ENCODE measurements at places on chromosomes 2 and 18. TPM values are rescaled to one million over a fixed set of nuclear protein-coding genes. Genes with fewer than 3 reads are reported as not detected.

Gene CYS1
- 245 TPM for total RNA-seq

Gene KRCC1
- 23.6 TPM for total RNA-seq

Gene IL1RL1
- total RNA-seq = 32.3 TPM

Gene GPR17
- 0.50 TPM for total RNA-seq

- no peaks in the 10 kb centered on the region for H3K4me1 ChIP-seq
- no peak overlapping the region for H3K4me3 ChIP-seq
- no peaks in the 10 kb centered on the region for H3K36me3 ChIP-seq
- no peak overlapping the region for H3K27ac ChIP-seq
- no peak for DNase-seq
Observed at GRCh38 chr2:112242384-112242783, 12.5 kb downstream of the ZC3H8 start.

DNA sequence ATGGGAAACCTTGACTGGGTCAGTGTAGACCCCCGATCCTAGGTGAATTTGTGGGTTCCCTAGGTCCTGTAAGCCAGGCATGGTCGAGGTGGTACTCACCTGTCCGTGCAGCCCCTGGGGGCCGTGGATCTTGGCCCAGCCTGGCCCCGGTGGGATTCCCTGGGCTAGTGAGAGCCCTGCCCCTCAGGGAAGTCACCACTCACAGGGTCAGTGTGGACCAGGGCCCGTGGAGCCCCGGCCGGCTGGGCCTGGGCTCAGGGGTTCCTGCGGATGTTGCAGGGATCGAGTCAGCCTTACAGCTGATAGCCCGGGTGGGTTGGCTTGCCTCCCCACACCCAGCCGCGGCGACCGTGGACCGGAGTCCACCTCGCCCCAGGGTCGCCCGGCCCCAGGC, 528 bp downstream of the ATG9A start:
- no peaks in the 10 kb centered on the region for H3K4me1 ChIP-seq
- no peaks in the 10 kb centered on the region for H3K27me3 ChIP-seq
- H3K36me3 ChIP-seq = peaks cover 46% of the 10 kb centered on the region
- peak; percentile 89 for DNase-seq
- H3K4me3 ChIP-seq = peak overlapping the region; percentile 58

- H3K27ac ChIP-seq = no peak overlapping the region
- no peaks in the 10 kb centered on the region for H3K4me1 ChIP-seq
- no peaks in the 10 kb centered on the region for H3K27me3 ChIP-seq
- no peaks in the 10 kb centered on the region for H3K36me3 ChIP-seq
- H3K4me3 ChIP-seq = no peak overlapping the region
Observed at GRCh38 chr2:102667072-102667471, 47.7 kb downstream of the SLC9A2 start.

DNA sequence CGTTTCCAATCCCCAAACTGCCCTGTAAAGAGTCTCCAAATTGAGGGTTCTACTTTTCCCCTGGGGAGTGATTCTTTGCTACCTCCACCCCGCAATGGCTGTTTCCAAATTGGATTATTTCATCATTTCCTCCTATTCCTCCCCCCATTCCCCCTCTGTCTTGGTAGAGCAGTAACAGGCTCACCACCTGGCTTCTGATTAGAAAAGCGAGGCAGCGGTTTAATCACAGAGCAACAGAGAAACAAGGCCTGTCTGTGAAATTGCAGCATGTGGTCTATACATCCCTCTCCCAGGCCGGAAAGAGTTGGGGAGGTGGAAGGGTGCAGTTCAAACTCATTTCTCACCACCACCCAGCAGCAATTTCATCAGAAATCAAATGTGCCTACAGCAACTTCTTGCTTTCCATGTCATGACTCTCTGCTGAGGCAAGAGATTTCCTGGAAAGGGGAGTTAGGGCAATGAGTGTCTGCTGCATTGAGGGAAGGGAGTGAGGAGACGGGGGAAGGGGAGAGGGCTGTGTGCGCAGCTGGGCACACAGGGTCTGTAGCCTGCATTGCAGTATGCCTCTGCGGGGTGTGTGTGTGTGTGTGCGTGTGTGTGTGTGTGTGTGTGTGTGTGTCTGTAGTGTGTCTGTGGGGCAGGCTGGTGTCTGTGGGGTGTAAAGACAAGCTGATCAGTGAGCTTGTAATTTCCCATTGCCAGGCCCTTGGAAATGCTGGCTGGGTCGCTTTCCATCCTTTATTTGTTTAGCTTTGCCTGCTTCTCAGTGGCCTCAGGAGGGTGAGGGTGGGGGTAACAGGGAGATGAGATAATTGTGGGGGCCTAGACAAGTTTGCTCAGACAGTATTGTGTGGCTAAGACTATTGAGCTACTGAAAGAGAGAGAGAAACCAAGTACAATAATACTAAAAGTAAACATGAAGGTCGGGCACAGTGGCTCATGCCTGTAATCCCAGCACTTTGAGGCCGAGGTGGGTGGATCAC, 13.5 kb upstream of the IGFBP2 start:
- H3K27ac ChIP-seq = no peak overlapping the region
- no peaks in the 10 kb centered on the region for H3K27me3 ChIP-seq
- DNase-seq = no peak

DNA sequence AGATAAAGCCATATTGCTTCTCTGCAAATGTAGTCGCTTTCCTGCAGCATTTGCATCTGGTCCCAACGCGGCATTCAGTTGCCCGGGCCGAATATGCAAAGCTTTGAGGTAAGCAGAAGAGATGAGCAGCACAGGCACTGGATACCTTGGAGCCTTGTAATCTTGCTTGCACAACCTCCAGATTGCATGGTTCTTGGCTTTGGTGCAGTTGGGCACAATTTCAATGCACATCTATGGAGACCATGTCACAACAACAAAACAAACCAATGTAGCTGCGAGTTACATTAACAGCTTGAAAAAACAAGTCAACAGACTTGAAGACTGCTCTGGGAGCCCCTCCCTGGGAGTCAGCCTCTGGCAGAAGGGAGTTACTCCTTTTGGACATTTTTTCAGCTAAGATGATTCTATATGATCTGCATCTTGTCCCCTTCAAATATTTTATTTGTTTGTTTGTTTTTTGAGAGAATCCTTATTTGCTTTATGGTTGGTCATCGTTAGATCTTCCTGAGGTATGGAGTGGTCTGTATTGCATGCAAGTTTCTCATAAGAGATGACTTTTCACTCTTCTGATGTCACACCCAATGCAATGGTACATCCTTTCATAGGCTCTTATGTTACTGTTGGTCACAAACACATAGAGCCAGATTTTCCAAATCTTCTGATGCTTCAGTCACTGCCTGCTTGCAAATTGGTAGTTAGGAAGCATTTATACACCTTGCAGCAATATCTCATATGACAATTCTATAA, 113.5 kb downstream of the EFEMP1 start:
- no peak overlapping the region for H3K4me3 ChIP-seq
- H3K27me3 ChIP-seq = no peaks in the 10 kb centered on the region
- no peak overlapping the region for H3K27ac ChIP-seq
- H3K36me3 ChIP-seq = no peaks in the 10 kb centered on the region
- DNase-seq = no peak
- no peaks in the 10 kb centered on the region for H3K4me1 ChIP-seq

DNA sequence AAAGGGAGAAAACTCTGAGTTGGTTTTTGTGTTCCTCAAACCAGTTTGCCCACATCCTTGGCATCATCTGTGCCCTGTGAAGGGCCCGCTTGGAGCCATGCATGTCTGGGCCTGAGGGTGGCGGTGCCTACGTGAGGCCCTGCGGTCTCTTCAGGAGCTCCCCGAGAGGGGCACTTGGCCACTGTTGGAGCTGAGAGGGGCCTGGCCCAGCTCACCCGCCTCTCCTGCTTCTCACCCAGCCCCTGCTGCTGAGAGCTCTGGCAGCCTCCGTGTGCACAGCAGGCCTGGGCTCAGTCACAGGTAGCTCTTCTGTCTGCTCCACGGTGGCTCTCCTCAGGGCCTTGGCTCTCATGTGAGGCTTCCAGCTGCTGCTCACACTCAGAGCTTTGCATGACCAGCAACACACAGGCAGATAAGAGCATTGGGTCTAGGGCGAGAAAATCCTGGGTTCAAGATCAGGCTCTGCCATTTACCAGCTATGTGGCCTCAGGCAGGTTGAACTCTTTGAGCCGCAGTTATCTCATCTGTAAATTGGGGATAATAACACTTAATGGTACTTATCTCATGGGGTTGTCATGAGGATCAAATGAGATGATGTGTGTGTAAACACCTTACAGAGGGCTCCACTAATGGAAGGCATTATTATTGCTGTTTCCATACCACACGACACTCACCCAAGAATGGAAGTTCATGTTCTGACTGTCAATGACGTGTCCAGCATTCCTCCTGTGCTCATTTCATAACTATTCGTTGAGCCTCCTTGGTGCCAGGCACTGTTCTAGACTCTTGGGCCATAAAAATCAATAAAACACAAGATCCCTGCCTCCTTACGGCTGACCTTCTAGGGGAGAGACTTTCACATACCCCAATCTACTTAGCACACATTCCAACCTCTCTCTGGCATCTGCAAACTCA, 41.6 kb upstream of the PLB1 start:
- no peaks in the 10 kb centered on the region for H3K36me3 ChIP-seq
- no peak overlapping the region for H3K27ac ChIP-seq
- H3K4me3 ChIP-seq = no peak overlapping the region
- H3K27me3 ChIP-seq = no peaks in the 10 kb centered on the region

- no peaks in the 10 kb centered on the region for H3K36me3 ChIP-seq
- no peak overlapping the region for H3K4me3 ChIP-seq
- H3K27me3 ChIP-seq = no peaks in the 10 kb centered on the region
- H3K27ac ChIP-seq = no peak overlapping the region
- DNase-seq = no peak
Observed at GRCh38 chr2:166084301-166084700, 43.5 kb downstream of the SCN1A start.

GRCh38 chr2:46385786-46386577, 88.8 kb downstream of the EPAS1 start:
- H3K4me1 ChIP-seq = no peaks in the 10 kb centered on the region
- no peak overlapping the region for H3K27ac ChIP-seq
- no peak for DNase-seq
- H3K4me3 ChIP-seq = no peak overlapping the region
- peaks cover 48% of the 10 kb centered on the region for H3K36me3 ChIP-seq
- no peaks in the 10 kb centered on the region for H3K27me3 ChIP-seq

- H3K4me1 ChIP-seq = peaks cover 8% of the 10 kb centered on the region
- no peak for DNase-seq
- no peak overlapping the region for H3K27ac ChIP-seq
- no peaks in the 10 kb centered on the region for H3K27me3 ChIP-seq
- H3K36me3 ChIP-seq = no peaks in the 10 kb centered on the region
Observed at GRCh38 chr18:57743008-57743407, 60.1 kb downstream of the ATP8B1 start.

GRCh38 chr2:197515315-197515738, 539 bp upstream of the MOB4 start:
- H3K27me3 ChIP-seq = no peaks in the 10 kb centered on the region
- H3K4me1 ChIP-seq = peaks cover 5% of the 10 kb centered on the region
- DNase-seq = no peak
- H3K4me3 ChIP-seq = peak overlapping the region; percentile 90
- peak overlapping the region; percentile 78 for H3K27ac ChIP-seq

All from kidney (tissue), 22 donors.